Dermis blood vessel endothelial cell (primary cell): ENCODE measurements at places on chromosomes 7 and 10. TPM values are rescaled to one million over a fixed set of nuclear protein-coding genes. Genes with fewer than 3 reads are reported as not detected.

- no peak for DNase-seq
These were observed 32.8 kb downstream of the LIMK1 start for GRCh38 chr7:74116356-74116755.

DNA sequence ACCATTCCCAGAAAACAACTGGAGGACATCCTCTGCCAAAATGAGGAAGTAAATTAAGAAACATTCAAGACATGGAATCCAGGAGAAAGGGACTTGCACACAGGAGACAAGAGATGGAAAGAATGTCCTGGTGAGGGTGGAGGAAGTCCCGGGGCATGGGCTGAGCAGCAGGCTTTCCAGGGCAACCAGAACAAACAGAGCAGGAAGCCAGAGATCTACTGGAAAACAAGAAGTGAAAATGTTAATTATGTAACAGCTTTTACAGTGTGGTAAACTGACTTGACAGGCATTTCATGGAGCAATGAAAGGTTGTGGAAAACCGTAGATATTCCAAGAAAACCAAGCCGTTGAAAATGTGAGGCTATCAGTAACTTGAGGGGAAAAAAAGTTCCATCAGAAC is 55.2 kb upstream of the ZNF746 start:
- no peak for DNase-seq

DNA sequence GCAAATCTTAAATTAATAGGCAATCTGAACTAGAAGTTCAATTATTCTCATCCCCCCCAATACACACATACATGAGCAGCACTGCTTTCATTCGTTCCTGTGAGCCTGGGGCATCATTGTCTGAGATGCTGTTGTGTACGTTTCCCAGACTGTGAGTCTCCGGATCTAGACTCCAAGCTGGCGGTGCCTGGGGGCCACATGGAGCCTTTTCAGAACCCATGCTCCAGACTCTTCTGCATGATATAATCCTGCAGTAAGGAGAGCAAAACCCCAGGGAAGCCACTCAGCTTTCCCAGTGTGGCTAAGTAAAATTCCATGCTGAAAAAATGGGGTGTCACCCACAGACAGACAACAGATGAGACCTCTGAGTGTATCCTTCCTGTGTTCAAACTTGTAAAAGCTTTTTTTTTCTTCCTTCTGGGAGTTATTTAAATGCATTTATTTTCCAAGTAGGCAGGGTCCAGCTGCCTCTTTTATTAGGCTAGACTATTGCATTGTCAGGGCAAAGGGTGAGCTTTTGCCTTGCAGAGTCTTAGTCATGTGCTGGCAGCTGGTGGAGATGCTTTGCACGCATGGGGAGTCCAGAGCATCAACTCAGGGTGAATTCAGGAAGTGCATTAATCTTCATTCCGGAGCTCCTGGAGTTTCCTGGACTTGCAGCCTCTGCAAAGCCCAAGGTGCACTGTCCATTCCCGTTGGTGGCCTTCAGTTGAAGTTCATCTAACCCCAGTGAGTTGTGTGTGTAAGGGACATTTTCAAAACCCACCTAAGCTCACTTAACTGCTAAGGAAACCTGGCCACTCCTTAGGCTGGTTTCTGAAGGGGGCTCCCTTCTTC is 185.7 kb upstream of the ADO start:
- DNase-seq, result no peak

DNA sequence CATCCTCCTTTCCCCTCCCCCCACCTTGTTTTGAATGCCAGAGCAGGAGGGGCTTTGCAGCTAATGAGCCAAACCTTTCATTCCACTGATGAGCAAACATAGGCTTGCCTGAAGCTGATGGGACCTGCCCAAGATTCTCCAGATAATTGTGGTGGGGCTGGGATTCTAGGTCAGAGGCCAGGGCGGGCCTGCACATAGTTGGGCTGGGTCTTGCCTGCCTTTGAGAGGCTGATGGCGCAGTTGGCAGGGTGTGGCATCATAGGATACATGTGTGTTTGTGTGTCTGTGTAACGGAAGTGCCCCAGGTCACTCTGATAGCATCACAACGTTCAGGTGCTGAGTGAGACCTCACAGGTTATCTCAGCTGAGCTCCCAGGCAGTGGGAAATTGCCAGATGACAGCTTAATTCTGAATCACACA is 22.9 kb downstream of the BTBD16 start:
- DNase-seq, result no peak

DNA sequence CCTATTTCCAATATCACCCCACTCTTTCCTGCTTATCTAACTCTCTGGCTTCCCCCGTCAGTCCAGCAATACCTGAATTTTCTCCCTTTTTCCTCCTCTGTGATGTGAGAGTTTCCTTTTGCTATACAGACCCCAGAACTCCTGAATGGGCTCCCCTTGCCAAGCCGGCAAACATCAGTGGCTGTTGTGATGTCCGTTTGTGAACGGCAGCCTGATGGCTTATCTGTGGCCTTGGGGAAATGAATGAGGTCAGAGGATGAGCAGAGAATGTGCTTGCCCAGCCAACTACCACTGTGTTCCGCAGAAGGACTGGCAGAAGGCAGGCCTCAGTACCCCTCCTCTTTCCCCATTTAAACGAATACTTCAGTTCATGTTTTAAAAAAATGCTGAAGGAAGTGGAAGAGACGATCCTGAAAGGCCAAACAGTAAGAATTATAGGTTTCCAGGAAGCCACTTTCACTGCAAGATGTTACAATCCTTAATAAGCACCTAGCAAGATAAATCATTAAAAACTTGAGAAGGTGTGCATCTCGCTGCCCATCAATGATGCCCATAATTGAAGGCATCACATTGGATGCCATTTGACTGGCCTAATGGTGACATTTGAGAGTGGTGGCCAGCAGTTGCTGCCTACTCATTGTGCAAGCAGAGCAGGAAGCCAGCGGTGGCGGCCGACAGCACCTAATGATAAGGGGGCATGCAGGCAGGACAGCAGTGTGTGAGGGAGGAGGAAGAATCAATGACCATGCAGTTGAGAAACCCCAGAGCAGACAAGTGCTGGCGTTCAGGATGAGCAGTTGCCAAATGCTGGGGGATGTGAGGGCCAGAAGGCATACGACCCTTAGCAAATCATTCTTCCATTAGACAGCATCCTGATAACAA is 31.5 kb downstream of the SLC18A2 start:
- no peak for DNase-seq

- DNase-seq, result no peak
These were observed 1.3 kb upstream of the PRTFDC1 start for GRCh38 chr10:24953675-24954074.

- no peak for DNase-seq
These were observed 154.0 kb downstream of the REEP3 start for GRCh38 chr10:63675171-63675570.

DNA sequence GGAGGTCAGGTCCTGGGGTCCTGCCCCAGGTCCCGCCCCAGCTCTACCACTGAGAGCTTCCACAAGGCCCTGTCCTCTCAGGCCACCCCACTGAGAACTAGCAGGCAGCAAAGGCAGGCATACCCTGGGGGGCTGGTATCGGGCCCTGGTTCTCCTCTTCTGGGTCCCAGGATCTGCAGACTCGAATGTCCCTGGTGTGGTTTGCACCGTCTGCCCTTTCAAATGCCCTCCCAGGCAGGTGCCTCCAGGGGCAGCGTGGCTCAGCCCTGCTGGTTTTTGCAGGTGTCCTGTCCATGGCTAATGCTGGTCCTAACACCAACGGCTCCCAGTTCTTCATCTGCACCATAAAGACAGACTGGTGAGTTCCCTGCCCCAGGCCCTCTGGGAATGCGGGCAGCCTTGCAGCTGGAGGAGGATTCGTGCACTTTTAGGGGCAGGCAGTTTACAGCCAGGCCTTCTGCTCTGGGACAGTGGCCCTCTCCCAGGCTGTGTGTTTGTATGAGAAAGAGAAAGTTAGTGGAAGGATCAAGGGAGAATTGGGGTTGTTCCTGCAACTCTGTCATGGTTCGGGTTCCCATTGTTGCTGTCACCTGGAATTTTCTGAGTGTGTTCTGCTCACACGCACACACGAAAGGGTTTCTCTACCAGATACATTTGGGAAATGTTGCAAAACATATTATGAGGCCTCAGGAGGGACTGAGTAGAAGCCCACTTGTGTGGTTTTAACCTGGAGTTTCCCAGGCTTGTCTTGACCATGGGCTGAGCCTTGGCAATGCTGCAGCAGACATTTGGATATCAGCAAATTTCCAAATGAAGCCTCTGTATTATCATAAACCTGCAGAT is 5.0 kb downstream of the PPIF start:
- DNase-seq, result no peak

The AKR1C3 gene
- total RNA-seq, result 119 and 237 TPM in 2 replicates

The GPR37 gene
- 0.14 and 0.17 TPM in 2 replicates for total RNA-seq
